Dermis blood vessel endothelial cell (primary cell): ENCODE measurements at places on chromosomes 3 and 15.

GRCh38 chr15:88938802-88939485, 25.8 kb upstream of the MFGE8 start:
- peak; percentile 33 for DNase-seq

- no peak for DNase-seq
Measured at GRCh38 chr15:95425859-95426258, 904.6 kb upstream of the NR2F2 start.

- no peak for DNase-seq
Measured at GRCh38 chr3:14758297-14758696, 60.5 kb upstream of the FGD5 start.

DNA sequence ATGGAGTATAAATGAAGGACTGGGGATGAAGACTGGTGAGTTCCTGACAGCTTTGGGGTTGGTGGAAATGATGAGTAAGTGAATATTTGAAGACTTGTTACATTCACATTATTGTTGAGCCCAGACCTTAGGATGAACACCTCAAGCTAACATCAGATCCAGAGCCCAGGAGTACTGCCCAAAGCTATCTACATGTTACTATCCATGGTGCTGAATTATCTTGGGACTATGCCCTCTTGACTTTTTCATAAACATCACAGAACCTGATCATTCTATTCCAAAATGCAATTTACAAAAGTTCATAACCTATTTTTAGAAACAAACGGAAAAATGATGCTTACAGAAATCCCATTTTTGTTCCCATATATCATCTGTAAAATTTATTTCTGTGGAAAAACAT, 613.3 kb downstream of the TUSC7 start:
- DNase-seq: peak; percentile 1

DNA sequence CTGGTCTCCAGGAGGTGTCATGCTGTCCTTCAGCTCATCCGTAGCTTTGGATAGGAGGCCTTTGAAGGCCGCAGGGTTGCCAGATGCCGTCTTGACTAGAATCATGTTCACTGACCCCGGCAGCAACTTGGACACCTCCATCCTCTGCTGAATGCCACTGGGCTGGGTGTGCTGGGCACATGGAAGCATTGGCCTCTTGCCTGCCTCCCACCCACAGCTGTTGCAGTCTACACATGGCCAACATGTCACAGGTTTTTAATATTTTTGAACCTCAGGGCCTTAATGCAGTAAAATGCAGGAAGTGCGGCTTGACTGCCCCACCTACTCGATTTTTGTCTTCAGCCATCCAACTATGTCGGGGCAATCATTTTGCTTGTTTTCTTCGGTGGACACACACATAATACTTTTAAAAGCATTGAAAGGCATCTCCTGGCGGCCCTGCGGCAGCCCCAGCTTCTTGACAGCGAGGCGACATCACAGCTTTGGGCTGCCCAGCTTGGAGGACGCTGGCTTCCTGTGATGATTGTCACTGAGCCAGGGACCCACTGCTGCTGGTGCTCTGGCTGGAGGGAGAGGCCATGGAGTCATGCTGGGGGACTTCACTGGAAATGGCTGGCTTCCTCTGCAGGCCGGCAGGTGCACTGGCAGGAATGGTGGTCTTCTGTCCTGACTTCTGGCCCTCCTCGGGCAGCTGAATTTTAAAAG, 31.6 kb upstream of the ACAD9 start:
- no peak for DNase-seq

DNA sequence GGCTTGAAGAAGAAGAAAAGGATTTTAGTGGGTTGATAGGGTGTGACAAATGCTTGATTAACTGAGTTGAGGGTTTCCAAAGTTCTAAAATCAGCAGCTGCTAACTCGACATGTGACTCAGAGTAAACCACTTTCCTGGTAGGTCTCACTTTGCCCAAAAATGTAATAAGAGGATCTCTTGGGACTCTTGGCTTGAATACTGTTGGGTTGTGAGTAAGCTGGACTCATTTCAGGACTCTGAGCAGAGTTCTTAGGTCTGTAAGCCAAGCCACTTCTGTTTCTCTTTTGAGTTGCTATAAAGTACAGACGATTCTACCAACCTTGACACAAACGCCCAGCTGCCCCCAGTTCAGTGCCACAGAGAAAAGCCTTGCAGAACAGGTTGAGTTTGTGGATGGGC, 241.1 kb downstream of the ZNF621 start:
- DNase-seq: no peak

GRCh38 chr3:156750191-156750873, 75.8 kb upstream of the LEKR1 start:
- DNase-seq: no peak

- DNase-seq: peak; percentile 73
Measured at GRCh38 chr3:27632431-27633223, 89.5 kb downstream of the EOMES start.

GRCh38 chr15:59443341-59444072, 5.5 kb downstream of the FAM81A start:
- no peak for DNase-seq

GRCh38 chr3:58622892-58623291, 43.7 kb downstream of the FAM3D start:
- no peak for DNase-seq

DNA sequence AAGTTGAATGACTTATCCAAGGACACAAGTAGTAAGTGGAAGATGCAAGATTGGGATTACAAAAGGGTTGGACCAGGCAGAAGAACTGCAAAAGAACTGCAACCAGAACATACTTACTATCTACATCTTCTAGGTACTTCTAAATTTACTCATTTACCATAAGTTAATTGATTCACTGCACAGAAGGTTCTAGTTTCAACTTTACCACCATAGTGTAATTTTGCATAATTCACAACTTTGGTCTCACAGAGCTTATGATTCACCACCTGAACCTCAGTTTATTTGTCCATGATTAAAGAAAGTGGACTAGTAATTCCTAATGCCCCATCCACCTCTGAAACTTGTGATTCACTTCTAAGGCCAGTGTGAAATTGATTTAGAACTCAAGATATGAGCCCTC, 236.8 kb upstream of the UBE2E2 start:
- no peak for DNase-seq

- DNase-seq: no peak
Measured at GRCh38 chr3:61157414-61157813, 93.8 kb downstream of the FHIT start.

- peak; percentile 33 for DNase-seq
Measured at GRCh38 chr3:51379746-51380455, 5.2 kb upstream of the MANF start.

DNA sequence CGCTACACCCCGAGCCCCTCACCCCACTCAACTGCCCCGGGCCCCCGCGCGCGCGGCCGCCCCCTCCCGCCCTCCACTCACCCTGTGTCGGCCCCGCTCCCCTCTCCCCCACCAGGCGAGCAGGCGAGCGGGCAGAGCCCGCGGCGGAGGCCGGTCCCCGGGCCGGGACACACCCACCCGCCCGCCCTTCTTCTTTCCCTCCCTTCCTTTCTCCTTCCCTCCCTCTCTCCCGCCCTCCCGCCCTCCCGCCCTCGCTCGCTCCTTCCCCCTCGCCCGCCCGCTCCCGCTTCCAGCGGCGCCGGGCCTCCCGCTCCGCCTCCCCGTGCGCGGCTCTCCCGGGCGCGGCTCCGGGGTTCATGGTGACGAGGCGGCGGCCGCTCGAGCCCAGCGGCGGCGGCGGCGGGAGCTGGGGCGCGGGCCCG, at the start of gene CTDSPL:
Gene CTDSPL, plus strand, starts transcription at position 261 of the 422 bp plus-strand sequence. CDS start 320 bp downstream, outside the sequence.
- DNase-seq: peak; percentile 26

- peak; percentile 86 for DNase-seq
Measured at GRCh38 chr3:194306109-194306686, 44.9 kb downstream of the CPN2 start.

DNA sequence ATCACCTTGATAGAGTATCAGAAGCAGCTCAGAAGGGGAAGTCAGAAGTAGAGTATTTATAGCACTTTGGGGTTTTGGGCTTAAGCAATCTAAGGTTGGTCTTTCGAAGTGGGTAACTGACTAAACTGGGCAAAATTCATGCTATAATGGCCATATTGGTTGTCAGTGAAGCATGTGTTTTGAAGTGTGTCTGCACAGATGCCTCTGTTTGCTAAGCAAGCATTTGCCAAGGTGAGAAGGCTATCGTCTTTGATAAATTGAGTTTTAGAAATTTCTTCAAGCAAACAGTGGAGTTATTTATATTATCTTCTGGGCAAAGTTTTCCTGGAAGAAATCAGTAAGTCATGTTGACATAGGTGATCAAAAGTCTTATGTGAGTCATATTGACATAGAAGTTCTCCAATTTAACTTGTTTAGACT, 412.8 kb upstream of the TGFBR2 start:
- DNase-seq: no peak

- DNase-seq: no peak
Measured at GRCh38 chr15:97517737-97518136, 442.8 kb upstream of the ARRDC4 start.

GRCh38 chr3:10712121-10712520, 103.9 kb upstream of the SLC6A11 start:
- DNase-seq: no peak

DNA sequence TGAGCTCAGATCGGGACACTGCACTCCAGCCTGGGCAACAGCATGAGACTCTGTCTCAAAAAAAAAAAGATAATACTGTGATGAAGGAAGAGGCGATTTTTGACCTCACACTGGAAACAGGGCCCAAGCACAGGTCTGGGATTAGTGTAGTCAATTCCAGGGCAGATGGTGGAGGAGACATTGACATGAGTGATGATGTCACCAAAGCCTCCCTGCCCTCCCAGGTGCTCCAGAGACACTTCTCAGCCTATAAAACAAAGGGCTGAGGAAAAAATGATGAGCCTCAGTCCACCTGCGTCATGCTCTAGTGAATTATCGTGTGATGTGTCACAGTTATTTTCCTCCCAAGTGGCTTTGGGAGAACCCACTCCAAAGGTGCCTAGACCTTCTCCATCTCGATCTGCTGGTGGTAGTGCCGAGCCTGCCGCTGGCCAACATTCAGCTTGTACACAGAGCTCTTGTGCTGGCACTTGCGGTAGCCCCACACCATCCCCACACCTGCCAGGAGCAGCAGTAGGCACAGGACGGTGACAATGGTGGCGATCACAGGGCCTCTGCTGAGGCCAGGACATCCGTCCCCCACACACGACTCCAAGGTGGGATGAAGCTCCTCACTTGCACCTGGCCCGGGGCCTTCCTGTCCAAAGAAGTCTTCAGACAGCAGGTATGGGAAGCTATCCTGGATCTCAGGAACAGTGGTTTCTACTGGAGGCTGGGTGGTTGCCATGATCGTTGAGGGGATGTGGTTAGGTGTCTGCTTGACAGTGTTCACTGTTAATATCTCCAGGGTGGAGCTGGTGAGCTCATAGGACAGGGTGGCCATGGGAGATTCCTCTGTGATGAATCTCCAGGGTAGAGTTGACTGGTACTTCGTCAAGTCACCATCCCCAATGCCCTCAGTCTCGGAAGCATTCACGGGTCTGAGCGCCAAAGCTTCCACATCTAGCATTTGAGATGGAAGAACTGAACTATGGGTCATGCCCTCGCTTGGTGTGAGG, 38.8 kb downstream of the CRTAP start:
- no peak for DNase-seq

DNA sequence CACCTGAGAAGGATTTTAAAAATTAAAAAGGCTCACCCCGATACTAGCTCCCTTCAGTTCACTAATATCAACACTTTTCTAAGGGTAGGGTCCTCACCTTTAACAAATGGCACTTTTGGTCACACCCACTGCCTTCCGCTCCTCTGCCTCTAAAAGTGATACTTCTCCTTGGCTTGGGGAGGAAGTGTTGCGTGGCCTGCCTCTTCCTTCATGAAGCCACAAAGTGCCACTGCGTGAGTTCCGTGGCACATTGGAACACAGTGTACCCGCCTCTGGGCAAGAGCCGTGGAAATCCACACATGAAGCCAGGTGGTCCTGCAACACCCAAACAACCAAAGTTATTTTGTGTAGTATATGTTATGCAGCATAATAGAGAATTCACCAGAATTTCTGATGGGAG, 3.9 kb downstream of the B4GALT4 start:
- DNase-seq: no peak

GRCh38 chr15:75089456-75090387, 66.3 kb downstream of the PPCDC start:
- peak; percentile 10 for DNase-seq

DNA sequence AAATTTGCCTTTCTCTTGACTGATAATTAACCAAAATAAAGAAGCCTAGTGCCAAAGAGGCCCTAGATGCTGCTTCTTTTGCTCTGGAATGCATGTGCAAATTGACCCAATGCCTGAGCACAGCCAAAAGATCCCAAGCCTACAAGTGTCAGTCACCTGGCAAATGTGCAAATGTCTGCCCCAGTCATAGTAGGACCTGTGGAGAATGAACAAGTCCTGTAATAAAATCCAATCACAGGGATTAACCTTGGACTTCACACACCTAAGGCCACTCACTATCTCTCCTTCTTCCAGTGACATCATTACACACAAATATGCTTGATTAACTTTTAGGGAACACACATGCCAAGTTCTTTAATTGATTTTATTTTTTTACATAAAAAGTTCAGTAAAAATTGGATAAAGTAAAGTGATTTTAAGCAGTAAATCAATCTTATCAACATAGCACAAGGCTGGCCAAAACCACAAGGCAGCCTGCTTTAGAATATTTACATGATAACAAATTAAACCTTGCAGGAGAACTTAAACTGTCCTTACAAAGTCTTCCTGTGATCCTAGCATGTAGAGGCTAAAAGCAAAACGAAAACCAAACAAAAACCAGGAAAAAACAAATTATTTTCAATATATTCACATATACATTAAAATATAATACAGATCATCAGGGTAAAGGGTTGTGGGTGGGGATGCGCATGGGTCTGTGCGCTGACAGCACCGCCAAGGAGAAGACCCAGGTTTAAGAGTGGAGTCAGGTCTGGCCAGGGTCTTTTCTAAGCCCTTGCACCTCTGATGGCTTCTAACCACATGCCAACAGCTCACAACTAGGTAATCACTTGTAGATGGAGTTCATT, 36.8 kb downstream of the NBEAL2 start:
- no peak for DNase-seq

GRCh38 chr3:126956866-126957650, 25.9 kb upstream of the PLXNA1 start:
- no peak for DNase-seq

DNA sequence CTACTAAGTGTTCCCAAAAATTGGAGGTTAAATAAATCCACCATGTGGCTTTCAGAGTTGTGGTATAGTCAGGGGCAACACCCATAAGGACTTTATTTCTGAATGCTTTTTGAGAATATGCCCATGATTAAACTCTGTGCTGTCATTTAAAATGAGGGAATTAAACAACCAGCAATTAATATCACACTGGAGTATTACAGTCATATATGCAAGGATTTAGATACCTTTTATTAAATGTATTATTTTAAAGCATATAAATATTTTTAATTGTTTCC, 227.6 kb downstream of the ZPLD1 start:
- DNase-seq: no peak

DNA sequence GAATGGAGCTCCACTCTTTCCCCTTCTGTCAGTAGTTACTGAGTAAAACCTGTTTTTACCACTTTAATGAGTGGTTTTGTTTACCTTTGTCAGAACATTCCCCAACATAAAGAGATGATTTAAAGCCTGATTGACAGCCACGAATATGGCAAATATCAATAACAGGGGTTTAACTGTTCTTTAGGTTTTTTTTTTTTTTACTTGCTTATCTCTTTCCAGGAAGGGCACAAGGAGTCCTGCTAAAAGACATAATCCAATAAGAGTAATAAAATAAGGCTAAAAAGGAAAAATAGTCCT, 11.5 kb upstream of the UBE2Q2 start:
- DNase-seq: no peak

GRCh38 chr3:81352867-81353266, 408.6 kb downstream of the GBE1 start:
- peak; percentile 80 for DNase-seq
